A549 treated with CpdA at 1 μM for 4 hours (cell line): ENCODE measurements at places on chromosomes 5 and 9. TPM values are rescaled to one million over a fixed set of nuclear protein-coding genes. Genes with fewer than 3 reads are reported as not detected.

Gene FOXI1
- not detected in 5 replicates for total RNA-seq

Gene GPR151
- total RNA-seq, result not detected in 5 replicates

Gene SPATA31D4
- not detected in 5 replicates for total RNA-seq

Gene CCL27
- 0.23 to 0.66 TPM (median 0.32 TPM) in 3 of 5 replicates, not detected in the others for total RNA-seq

Gene GDA
- 1.1 to 1.7 TPM (median 1.2 TPM) in 5 replicates for total RNA-seq

Gene DBH
- not detected in 5 replicates for total RNA-seq

Gene PLPPR1
- total RNA-seq, result not detected in 5 replicates

Gene LOX
- 0.71 to 1.6 TPM (median 1.4 TPM) in 5 replicates for total RNA-seq

Gene ZBTB34
- 3.1 to 4.6 TPM (median 3.3 TPM) in 5 replicates for total RNA-seq
